ENCODE measurements at places on chromosomes 1 and 21.
A peak's percentile ranks its signal among the peaks of the same experiment; 100 is the strongest.

- no peak for DNase-seq
These were observed 43.3 kb downstream of the TP73 start for GRCh38 chr1:3695326-3696217.

- no peak for DNase-seq
These were observed 2.8 kb downstream of the ADGRL2 start for GRCh38 chr1:81803431-81804110.

GRCh38 chr1:31712630-31713029, 8.8 kb upstream of the COL16A1 start:
- DNase-seq: no peak

GRCh38 chr21:39384674-39385298, 35.9 kb upstream of the HMGN1 start:
- no peak for DNase-seq

DNA sequence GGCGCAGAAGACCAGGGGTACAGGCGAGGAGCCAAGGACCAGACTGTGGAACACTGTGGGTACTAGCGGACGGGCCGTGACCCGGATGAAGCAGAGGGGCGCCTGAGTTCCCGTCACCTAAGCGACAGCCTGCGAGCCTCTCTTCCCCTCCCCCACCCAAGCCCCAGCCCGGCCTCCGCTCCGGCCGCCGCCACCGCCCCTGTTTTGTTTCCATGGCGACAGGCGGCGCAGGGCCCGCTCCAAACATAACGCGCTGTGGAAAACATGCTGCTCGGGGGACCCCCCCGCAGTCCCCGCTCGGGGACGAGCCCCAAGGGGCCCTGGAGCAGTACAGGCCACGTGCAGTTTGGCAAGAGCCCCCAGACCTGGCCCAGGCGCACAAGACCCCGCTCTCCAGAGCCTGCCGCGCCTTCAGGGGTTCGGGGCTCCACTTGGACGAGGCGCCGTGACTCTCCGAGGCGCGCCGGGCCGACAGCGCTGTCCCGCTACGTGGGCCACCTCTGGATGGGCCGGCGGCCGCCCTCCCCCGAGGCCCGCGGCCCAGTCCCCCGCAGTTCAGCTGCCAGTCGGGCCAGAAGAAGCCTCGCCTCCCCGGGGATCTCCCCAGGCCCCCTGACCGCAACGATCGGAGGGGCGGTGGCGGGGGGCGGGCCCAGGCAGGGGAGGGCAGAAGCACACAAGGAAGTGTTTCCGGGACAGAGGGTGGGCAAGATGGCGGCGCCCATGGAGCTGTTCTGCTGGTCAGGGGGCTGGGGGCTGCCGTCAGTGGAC, at the start of gene MTX1:
Gene MTX1, plus strand, starts transcription at position 155 of the 771 bp plus-strand sequence. Its CDS starts 110 bp downstream, at position 265.
- peak; percentile 86 for DNase-seq

DNA sequence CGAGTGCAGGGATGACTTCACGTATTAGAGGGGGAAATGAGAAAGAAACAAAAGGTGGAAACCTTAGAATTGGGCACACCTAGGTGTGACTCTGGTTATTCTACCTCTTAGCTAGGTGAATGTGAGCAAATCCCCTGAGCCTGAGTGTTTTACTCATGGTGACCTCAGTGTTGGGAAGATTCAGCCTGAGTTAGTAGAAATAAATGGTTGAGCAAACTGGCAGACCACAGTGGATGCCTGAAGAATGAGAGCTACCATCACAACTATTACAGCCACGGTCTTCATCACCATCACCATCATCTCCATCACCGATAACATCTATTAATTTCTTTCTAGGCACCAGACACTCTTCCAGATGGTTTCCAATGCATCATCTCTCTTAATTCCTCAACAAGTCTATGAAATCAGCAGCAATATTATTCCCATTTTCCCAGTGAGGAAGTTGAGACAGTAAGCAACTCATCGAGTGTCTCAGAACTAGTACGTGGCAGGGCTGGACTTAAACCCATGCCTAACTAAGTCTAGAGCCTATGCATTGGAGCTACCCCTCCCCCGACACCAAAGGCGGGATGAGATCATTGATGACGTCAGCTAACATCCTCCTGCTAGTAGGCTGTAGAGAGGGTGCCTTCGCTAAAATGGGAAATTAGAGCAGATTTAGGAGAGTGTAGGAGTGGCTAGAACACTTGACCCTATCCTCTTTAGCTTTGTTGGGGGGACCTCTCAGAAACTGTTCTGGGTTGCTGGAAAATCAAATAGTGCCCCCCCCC, 7.9 kb upstream of the KAZN start:
- no peak for DNase-seq

DNA sequence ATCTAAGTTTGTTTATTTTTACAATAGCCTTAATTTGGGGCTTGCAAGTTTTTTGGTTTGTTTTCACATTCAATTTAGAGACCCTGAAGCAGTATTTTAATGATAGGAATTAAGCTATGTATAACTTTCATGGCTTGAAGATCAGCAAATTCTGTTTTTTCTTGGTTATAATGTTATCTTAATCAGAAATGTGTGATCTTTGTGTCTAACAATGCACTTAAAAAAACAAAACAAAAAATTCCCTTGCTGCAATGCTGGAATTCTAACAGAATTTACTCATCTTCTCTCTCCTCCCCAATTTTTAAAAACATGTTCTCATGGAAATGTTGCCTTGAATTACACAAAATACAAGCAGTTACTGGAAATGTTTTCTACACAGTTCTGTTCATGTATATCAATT, 113.1 kb downstream of the OLFML2B start:
- DNase-seq: no peak

DNA sequence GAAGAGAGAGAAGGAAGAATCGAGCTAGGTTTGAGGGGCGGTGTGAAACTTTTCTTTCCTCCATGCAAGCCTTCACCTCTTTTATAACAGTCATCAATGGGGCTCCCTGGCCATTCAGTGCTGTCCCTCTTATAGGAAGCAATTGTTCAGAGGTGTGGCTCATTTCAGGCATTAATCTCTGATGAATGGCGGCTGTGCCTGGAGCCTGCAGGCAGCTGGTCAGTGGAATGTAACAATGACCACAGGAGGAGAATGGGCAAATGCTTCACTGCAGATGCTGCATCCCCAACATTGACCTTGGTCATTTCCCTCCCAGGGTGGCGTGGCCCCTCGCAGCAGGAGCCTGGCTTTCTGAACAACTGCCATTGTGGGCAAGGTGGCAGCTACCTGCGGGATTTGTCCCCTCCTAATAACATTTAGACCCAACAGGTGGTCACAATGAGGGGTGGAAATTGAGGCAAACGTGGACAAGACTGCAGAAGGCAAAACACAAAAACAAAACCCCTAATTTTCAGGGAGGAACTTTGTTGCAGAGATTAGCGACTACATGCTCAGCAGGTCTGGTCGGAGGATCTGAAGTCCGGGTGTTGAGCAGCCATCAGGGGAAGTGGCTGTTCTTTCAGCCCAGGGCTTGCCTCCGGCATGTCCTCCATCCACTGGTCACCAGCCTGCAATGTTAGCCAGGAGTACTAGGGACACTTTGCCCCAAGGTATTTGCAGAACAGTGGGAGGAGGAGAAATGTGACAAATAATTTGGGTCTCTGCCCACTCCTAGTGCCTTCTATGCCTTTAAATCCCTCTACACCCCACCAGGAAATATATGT, 97.3 kb upstream of the PAXBP1 start:
- DNase-seq: no peak

DNA sequence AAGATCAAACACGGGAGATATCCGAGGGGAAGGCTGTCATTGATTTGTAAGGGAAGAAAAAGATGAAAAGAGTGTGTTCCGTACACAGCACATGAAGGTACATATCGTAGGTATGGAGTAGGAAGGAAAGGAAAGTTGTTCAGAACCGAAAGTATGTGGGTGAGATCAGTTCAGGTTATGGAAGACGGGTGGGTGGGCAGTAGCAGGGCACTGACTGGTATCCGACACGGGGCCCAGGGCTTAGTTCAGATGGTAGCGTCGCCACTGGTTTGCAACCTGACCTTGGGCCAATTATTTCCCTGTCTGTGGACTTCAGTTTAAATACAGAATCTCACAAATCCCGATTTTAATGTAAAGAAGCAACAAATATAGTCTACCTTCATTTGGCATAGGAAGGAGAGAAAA, 27.8 kb upstream of the A3GALT2 start:
- no peak for DNase-seq

DNA sequence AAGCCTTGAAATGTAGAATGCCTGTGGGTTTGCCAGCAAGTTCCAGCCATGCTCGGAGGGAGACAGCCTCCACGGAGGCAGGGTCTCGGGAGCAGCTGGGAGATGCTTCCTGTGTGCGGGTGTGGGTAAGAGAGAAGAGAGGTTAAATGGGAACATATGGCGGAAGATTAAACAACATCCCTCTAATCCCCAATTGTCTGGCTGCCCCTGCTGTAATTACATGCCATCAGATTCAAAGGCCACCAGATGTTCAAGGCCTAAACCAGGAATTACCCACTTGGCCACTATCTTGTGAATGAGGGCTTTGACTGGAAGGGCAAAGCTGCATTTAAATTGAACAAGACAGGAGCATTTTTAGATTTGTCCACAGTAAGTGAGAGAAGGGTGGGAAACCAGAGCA, 81.4 kb upstream of the BACE2 start:
- DNase-seq: no peak

All from T-helper 1 cell (primary cell).